ENCODE measurements at places on chromosomes 3 and 15.

GRCh38 chr3:54670201-54671000 is 257.5 kb downstream of the LRTM1 start:
- no peak for DNase-seq

- no peak for DNase-seq
These were observed 2.7 kb downstream of the TMEM108 start for GRCh38 chr3:133040696-133041523.

- DNase-seq: no peak
These were observed 220.5 kb downstream of the SQOR start for GRCh38 chr15:45855210-45855906.

GRCh38 chr3:141465221-141465620 is 21.6 kb upstream of the RASA2 start:
- no peak for DNase-seq

DNA sequence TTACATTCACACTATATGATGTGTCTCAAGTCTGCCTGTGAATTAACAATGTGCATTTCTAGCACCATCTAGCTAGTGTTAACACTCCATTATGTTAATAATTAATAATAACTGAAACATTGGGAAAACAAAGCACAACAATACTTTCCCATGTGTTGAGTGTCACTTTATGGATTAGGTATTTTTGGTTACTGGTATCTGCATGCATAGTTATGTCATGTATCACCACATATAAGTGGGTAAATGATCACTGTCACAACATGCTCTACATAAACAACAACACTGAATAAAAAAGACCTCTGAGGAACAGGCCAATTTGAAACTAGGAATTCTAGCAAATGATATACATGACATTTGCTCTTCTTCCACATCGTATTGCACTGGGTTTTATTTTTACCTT is 74.7 kb downstream of the MLH1 start:
- no peak for DNase-seq

GRCh38 chr3:14497321-14497720 is 42.8 kb downstream of the GRIP2 start:
- DNase-seq: no peak

DNA sequence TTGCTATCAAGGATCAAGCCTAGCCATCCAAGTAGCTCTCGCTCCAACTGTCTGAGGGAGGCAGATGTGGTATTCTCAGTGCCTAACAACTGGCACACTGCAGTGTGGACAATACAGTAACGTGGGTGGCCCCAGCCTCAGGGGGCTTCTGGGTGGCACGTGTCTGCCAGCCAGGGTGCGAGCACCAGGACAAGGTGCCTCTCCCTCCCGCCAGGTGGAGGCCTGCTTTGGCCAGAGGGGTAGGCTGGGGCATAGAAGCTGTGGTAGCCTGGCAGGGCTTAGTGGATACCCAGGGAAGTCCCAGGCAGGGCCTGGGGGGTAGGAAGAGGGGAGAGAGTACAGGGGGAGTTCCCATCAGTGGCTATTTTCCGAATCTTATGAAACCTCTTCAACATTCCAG is 234.0 kb downstream of the PLCL2 start:
- DNase-seq: no peak

GRCh38 chr3:86251781-86252180 is 739.2 kb downstream of the VGLL3 start:
- DNase-seq: no peak

- no peak for DNase-seq
These were observed 317.6 kb downstream of the CHL1 start for GRCh38 chr3:514192-514591.

DNA sequence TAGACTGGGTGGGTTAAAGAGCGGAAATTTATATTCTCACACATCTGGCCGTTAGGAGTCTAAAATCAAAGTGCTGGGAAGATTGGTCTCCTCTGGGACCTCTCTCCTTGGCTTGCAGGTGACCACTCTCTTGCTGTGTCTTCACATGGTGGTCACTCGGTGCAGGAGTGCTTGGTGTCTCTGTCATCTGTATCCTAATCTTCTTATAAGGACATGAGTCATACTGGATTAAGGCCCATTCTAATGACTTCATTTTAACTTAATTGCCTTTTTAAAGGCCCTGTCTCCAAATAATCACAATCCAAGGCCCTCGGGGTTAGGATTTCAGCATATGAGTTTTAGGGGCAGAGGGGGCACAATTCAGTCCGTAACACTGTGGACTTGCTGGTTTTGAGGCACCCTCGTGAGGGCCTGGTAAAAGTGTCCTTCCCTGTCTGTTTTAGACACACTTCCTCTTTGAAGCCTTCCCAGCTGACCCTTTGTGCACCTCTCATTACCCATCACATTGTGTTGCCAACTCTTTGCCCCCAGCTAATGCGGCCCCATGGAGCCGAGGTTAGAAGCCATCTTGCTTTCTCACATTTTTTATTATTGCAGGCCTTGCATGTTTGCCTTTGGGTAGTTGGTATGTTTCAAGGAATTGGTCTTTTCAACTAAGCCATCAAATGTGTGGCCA is 3.2 kb downstream of the XYLB start:
- DNase-seq: no peak

GRCh38 chr3:185335799-185336198 is 27.1 kb upstream of the MAP3K13 start:
- DNase-seq: no peak

GRCh38 chr3:133474251-133474801 is 74.5 kb downstream of the BFSP2 start:
- DNase-seq: no peak

DNA sequence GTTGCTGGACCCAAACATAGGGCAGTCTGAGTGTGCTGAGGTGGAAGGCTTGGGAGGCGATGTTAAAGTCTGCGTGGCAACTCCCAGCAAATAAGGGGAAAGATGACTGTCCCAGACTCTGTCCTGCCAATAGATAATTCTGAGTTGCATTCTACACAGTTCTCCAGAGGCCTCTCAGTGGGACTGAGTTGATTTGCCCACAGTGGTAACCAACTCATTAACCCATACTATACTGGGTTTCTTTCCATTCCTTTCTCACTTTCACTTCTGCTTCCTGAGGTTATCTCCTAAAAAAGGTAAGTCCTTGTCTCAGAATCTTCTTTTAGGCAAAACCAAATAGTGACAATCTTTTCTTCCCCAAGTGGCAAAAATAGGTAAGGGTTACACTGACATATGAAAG is 549.9 kb upstream of the DPPA4 start:
- no peak for DNase-seq

DNA sequence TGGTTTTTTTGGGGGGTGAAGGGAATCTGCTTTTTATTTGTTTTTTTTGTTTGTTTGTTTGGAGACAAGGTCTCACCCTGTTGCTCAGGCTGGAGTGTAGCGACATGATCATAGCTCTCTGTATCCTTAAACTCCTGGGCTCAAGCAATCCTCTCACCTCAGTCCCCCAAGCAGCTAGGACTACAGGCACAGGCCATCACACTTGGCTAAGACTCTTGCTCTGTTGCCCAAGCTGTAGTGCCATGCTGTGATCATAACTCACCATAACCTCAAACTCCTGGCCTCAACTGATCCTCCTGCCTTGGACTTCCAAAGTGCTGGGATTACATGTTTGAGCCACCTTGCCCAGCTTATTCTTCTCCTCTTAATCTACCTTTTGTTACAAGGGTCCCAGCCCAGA is 31.8 kb downstream of the GPR176 start:
- DNase-seq: no peak

DNA sequence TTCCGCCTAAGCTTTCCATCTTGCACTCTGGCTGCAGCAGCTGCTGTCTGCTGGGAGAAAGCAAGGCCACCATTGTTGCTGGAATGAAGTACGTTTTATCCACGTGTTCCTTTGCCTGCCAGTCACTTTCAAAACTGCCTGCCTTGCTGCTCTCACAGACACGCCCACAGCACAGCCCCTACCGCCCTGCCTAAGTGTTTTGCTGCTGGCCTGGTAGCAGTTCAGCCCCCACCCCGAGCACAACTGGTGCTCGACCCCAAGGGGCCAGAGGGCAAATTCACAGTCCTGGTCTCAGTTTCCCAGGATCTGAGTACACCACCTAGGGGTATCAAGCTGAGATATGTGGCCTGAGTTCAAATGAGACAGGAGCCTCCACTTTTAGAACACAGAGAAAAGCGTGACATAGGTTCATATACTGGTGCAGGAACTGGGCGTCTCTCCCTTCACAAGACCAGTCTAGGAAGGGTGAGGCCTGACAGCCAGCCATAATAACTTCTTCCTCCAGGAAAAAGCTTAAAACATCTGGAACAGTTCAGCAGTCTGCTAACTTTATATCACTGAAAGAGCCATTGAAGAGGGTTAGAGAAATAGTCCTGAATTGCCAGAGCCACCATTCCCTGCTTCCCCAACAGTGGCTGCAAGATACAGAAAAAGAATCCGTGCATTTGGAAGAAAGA is 1012.3 kb downstream of the ZPLD1 start:
- DNase-seq: no peak

GRCh38 chr3:148861277-148861869 is 3.7 kb upstream of the CPA3 start:
- no peak for DNase-seq

Measured in activated gamma-delta T cell treated with Interleukin-2 at 50 U/mL for 16 hours (primary cell).